ENCODE measurements at places on chromosomes 5 and 9. TPM values are rescaled to one million over a fixed set of nuclear protein-coding genes. Genes with fewer than 3 reads are reported as not detected.

The EGFLAM gene
- 6.4 TPM for total RNA-seq

The RNF183 gene
- total RNA-seq, result not detected

The ADAMTS12 gene
- 7.1 TPM for total RNA-seq

The SPATA31C1 gene
- total RNA-seq, result not detected
